Dermis blood vessel endothelial cell (primary cell): ENCODE measurements at places on chromosomes 13 and 19. TPM values are rescaled to one million over a fixed set of nuclear protein-coding genes. Genes with fewer than 3 reads are reported as not detected.

Gene MAST3
- 2.2 and 3.7 TPM in 2 replicates for total RNA-seq

Gene FPR3
- total RNA-seq, result not detected in 2 replicates

Gene ZNF730
- 1.2 and 4.1 TPM in 2 replicates for total RNA-seq

Gene DIS3
- total RNA-seq, result 49.5 and 64.8 TPM in 2 replicates

Gene ZNF471
- total RNA-seq, result 2.4 and 3.2 TPM in 2 replicates

Gene DNM2
- total RNA-seq, result 118 and 185 TPM in 2 replicates

Gene KLK12
- total RNA-seq, result not detected in 2 replicates

Gene KASH5
- not detected in 2 replicates for total RNA-seq

Gene ZNF492
- 1.1 and 1.4 TPM in 2 replicates for total RNA-seq

Gene ERICH4
- total RNA-seq, result not detected in 2 replicates

Gene ACER1
- not detected in 2 replicates for total RNA-seq

Gene CEACAM1
- 24.5 and 27.5 TPM in 2 replicates for total RNA-seq

Gene ZNF749
- 10.7 and 12.6 TPM in 2 replicates for total RNA-seq
